ENCODE measurements at places on chromosomes 1 and 21. TPM values are rescaled to one million over a fixed set of nuclear protein-coding genes. Genes with fewer than 3 reads are reported as not detected.

IVL gene
- not detected for total RNA-seq

CD84 gene
- total RNA-seq: 20.7 TPM

ANGPTL7 gene
- total RNA-seq: 1.1 TPM

FAM43B gene
- 0.20 TPM for total RNA-seq

FAM177B gene
- total RNA-seq: 0.20 TPM

CCDC181 gene
- 0.32 TPM for total RNA-seq

CDCA8 gene
- total RNA-seq: 0.78 TPM

BNIPL gene
- 5.2 TPM for total RNA-seq

LEPR gene
- total RNA-seq: 38.0 TPM

CGN gene
- 62.5 TPM for total RNA-seq

DNA sequence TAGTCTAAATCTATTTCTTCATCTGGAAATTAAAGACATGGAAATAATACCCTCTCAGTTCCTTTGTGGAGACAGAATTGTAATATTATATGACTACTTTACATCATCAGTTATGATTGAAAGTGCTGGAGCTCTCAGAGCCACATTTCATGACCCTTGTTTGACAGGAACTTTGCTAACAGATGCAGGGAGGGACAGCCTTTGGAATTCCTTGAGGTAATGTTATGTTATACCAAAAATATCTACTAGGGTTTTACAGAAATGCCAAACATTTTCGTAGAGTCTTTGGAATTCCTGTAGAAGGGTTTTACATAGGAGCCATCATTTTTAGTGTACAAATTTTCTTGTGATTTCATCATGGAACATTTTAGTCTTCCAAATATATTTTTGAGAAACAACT lies 57.4 kb upstream of the ADAMTS5 start:
- no peak for DNase-seq

- no peak for DNase-seq
Observed at GRCh38 chr1:203321273-203322052, 16.1 kb downstream of the BTG2 start.

GRCh38 chr1:160363951-160364735 lies 2.7 kb upstream of the NHLH1 start:
- DNase-seq: no peak

DNA sequence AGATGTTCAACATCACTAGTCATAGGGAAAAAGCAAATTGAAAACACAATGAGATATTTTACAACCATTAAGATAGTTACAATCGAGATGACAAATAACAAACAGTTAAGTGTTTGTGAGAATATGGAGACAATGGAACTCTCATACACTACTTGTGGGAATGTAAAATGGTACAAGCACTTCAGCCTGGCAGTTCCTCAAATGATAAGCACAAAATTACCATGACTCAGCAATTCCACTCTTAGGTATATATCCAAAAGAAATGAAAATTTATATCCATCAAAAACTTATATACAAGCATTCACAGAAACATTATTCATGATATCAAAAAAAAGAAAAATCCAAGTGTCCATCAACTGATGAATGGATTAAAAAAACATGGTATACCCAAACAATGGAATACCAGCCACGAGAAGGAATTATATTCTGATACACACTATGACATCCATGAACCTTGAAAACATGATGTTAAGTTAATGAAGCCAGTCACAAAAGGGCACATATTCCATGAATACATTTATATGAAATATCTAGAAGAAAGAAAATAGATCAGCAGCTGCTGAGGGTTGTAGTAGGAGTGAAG lies 76.4 kb downstream of the EVI5 start:
- no peak for DNase-seq

GRCh38 chr21:21025742-21026141 lies 27.5 kb downstream of the NCAM2 start:
- DNase-seq: no peak

DNA sequence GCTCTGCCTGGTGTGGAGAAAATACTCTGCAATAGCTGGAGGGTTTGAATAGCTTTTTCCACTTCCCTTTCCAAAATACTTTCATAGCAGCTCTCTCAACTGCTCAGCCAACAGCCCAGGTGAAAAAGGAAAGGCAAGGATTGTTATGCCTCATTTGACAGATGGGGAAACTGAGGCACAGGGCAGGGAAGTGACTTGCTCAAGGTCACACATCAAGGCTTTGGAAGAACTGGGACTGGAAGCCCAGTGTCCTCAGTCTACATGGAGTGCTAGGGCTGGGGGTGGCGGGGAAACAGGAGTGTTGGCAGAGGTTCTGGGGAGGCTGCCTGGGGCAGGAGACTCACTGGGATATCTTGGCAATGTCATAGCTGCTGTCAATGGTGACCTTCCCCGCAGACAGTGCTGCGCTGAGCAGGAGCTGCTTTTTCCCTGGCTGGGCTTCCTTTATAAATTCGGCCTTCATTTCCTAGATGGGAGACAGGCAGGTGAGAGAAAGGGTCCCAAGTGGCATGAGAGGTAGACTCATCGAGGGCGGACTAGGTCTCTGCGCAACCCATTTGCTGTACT lies 4.0 kb downstream of the CHI3L1 start:
- DNase-seq: peak; percentile 20

GRCh38 chr1:51768971-51769588 lies 109.4 kb downstream of the NRDC start:
- DNase-seq: no peak

- DNase-seq: no peak
Observed at GRCh38 chr21:43355925-43356289, 71.0 kb downstream of the SIK1 start.

- no peak for DNase-seq
Observed at GRCh38 chr1:188261849-188262248, 1433.1 kb downstream of the PLA2G4A start.

DNA sequence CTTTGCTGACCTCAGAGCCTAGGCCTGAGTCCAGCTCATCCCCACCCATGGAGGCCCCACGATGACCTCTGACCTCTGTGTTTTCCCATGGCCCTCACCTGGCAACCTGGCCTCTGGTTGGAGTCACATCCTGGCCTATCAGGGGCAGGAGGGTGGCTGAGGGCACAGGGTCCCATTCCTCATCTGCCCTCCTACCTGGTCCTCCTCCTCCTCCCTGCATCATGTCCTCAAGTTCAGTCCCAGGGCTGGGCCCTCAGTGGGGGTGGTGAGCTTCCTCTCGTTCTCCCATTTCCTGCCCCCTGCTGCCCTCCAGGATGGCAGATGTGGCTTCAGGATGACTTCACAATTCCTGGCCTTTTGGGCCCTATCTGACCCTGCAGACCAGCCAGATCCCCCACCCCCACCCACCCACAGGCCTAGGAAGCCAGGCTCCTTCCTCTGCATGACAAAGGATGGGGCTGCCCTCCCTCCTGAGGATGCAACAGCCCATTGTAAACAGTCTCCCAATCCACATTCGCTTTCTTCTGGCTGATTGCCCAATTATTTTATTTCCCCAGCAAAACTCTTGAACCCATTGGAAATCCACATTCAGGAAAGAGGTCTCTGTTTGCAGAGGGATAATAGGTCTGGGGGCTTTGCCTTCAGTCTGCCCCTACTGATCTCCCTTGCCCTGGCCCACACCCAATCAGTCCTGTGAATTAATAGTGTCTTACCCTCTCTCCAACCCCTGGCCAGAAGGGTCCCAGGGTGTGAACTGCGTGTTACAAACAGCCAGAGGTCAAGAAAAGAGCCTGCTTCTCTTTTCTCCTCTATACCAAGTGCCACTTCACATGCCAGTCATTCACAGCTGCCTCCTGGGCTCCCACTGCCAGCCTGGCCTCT lies 10.3 kb upstream of the LEFTY1 start:
- no peak for DNase-seq

DNA sequence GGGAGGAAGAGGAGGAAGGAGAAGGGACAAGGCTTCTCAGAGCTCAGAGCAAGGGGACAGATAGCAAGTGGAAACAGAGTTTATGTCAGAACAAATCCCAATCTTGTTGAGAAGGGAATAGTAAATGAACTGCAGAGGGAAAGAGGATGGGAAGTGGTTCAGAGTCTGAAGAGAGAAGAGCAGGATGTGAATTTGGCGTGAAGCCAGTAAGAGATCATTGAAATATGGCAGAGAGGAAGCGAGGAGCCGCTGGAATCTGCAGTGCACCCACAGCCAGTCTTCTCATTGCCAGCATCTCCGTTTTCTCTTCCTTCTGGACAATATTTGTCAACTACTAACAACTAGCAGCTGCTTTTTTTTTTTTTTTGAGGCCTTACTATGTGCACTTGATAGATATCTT lies 19.1 kb downstream of the OLFML3 start:
- no peak for DNase-seq

DNA sequence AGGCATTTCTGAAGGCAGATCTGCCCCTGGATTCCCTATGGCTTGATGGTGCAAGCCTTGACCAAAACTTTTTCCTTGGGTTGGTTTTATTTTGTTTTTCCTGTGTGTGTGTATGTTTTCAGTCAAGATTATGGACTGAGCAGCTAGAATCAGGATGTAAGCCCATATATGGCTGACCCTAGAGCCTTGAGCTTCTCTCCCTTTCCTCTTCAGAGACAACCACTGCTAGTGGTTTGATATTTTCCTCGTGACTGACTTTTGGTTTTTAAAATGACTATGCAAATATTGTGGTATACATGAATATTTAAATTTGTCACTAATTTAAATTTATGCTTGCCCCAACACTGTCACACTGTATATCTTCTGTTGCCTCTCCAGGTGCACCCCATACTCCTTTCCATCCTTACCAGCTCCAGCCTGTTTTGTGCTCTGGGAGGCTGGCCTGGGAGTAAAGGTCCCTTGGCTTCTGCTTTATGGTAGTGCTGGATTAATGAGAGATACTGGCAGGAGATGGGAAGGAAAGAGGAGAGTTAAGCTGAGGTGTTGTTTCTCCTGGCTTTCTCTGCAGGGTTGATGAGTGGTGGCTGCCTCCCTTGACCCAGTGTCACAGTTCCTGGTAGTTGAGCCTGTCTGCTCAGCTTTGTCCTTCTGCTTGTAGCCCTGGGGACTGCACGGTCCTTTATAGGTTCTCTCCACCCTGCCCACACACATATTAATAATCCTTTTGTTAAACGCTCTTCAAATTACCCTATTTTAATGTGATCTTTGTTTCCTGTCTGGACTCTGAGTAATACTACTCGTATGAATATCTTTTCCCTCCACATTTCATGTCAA lies 44.4 kb downstream of the RWDD3 start:
- no peak for DNase-seq

GRCh38 chr1:20732071-20732587 lies 374 bp downstream of the SH2D5 start:
- peak; percentile 78 for DNase-seq

DNA sequence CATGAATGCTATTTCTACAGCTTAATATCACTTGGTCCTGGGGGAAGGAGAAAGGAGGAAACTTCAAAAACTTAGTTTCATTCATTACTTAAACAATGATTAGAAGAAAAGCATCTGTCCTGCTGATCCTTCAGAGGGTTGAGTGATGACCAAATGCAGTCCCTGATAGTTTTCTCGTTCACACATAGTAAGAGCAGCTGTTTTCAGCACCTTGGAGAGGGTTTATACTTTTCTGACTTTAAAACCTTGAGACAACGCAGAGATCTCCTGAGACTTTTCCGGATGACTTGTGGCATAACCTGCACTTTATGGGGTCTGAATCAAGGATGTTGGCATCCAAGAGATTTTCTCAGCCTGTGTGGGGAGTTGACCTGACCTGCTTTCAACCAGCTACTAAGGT lies 94.0 kb upstream of the KCND3 start:
- DNase-seq: no peak
